ENCODE measurements at places on chromosomes 2 and 18.

- no peak for DNase-seq
These were observed 45.8 kb upstream of the NFU1 start for GRCh38 chr2:69483024-69483423.

- DNase-seq, result no peak
These were observed 3.7 kb upstream of the EMX1 start for GRCh38 chr2:72913486-72914205.

- no peak for DNase-seq
These were observed 31.7 kb upstream of the ARL4C start for GRCh38 chr2:234528410-234529148.

DNA sequence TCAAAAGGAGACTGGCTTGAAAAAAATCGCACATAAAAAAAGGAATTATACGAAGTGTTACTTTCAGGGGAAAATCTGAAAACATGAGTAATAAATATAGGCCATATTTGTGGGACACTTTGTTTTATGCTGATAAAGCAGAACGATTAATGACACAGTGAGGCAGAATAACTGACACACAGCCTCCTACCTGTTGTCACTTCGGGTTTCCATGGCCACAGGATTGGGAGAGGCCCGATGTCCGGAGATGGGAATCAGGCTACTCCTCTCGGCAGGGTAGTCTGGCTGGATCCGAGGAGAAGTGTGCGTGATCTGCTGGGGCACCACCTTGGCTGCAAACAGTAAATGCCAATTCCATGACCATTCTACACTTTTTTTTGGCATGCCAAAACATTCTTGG, 31.7 kb downstream of the SAP130 start:
- no peak for DNase-seq

- no peak for DNase-seq
These were observed 189.7 kb downstream of the PID1 start for GRCh38 chr2:229081411-229081810.

DNA sequence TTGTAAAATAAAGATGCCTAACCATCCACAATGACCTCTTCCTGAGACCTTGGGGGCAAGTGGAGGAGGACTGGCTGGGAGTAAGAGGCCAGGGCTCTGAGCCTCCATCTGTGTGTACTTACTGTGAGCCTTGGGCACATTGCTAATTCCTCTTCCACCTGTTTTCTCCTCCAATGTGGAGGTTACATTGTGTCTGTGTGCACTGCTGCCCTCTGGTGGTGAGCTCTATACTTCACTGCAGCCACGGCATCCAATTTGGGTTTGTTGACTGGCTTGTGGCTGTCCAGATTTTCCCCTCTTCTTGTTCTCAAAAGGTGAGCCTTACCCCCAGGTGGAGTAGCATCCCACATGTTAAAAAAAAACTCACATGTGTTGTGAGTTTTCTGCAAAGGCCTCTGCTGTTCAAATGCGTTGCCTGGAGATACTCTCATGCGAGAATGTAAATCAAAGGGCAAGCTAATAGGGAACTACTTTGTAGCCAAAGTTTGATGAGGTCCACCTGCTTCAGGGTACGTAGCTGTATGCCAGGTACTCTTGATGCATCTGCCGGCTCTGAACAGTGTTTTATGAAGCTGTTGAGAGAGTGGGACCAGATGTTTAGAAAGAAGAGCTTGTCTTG, 80.8 kb downstream of the APOB start:
- DNase-seq, result peak; percentile 62

DNA sequence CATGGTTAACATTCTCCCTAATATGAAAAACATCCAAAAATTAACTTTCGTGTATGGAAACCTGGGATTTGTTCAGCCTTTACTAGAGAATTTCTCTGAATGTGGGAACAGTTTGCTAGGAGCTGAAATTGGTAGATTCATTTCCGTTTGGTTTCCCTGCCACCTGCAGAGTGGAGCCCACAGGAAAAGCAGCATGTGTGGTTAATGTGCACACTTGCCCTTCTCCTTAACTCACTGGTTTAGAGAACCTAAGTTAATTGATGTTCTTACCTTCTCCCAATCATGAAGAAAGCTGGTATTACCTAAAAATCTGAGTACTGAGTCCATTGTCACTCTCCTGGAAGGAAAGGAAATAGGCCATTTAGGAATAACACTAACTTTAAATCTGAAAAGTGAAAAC, 37.6 kb upstream of the ASXL3 start:
- DNase-seq, result no peak

DNA sequence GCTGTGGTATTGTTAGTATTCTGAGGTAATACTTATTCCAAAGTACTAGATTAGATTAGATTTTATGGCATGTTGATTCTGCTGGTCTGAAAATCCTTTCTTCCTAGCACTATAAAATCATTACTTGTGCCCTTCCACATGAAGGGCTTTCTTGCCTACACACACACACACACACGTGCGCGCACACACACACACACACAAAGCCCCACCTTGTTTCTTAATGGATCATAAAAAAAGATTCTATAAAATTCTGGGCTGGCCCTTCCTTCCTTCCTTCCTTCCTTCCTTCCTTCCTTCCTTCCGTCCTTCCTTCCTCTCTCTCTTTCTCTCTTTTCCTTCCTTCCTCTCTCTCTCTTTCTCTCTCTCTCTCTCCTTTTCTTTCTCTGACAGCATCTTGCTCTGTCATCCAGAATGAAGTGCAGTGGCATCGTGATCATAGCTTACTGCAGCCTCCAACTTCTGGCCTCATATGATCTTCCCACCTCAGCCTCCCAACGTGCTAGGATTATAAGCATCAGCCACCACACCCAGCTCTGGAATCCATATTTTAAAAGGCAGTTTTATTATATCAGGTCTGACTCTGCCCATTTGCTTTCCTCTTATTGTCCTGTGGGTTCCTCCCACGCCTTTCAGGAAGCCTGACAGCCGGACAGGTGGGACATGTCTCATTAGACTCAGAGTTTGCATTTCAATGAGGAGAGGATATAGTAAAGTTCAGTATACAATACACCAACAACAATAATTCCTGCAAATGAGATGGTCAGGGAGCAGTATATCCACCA, 321.1 kb downstream of the PIK3C3 start:
- DNase-seq, result no peak

- no peak for DNase-seq
These were observed 170.0 kb upstream of the ATP5MC3 start for GRCh38 chr2:175351512-175351911.

- no peak for DNase-seq
These were observed 348.9 kb upstream of the DSEL start for GRCh38 chr18:67865400-67865799.
